Posterior vena cava (tissue), 2 donors: ENCODE measurements at places on chromosomes 7 and 10.

GRCh38 chr7:140655511-140656408 lies 15.1 kb upstream of the DENND2A start:
- peak; percentile 64 for DNase-seq

DNA sequence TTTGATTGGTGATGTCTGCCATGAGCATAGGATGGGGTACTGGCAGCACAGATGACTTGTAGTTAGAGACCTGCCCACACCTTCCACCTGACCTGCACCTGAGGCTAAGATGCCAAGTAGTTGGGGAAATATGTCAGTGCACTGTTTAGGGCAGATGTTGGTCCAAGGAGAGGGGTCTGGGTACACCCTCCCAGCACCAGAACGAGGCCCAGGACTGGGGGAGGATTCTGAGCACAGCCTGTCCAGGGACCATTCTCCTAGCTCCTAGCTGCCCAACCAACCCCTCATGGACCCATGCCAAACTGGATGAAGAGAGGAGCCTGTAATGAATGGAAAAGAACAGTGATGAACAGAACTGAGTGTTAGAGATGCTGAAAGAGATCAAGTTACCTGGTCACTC lies 28.0 kb downstream of the FRMPD2 start:
- DNase-seq = no peak

DNA sequence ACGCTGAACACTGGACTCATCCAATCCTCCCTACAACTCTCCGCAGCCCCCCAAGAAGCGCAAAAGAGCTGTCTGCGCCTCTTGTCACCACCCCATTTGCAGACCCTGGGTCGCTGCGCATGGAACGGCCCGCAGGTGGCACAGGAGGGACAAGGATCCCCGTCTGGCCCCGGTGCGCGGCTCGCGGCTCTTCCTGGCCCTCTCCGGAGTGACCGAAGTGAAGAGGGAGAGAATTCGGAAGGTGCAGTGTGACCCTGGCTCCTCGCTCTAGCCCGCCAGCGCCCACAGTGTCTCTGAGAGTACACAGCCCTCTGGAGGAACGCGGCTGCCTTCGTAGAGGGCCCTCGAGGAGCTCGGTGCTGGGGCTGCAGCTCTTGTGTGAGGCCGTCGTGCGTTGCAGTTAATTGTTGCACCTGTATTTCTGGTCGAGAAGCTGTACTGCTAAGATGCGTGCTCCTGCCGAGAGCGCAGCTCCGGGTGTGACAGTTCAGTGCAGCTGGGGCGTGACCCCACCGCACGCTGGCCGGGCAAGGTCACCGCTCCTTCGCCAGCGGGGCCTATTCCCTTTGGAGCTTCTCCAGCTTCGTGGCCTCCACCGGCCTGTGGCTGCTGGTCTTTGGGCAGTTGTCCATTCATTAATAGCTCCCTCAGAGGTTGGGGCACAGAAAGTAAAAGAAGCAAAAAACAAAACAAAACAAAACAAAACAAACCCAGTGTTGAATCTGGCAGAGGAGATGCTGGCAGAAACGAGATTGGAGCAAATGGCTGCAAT lies 119.0 kb downstream of the SEC23IP start:
- no peak for DNase-seq

GRCh38 chr7:25788961-25789620 lies 362.9 kb upstream of the NFE2L3 start:
- no peak for DNase-seq

DNA sequence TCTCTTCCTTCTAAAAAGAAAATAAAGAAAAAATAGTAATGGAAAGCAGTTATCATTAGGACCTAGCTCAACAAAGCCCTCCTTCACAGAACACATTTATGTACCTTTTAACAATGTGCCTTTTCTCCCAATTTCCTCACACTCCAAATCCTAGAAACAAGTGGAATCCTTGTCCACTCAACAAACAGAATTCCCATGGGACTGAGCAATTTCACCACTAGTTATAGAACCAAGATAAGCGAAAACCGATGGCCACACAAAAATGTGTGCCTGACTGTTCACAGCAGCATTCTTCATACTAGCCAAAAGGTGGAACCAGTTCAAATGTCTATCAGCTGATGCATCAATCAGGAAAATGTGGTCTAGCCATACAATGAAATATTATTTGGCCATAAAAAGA lies 17.3 kb downstream of the DCLRE1C start:
- no peak for DNase-seq

DNA sequence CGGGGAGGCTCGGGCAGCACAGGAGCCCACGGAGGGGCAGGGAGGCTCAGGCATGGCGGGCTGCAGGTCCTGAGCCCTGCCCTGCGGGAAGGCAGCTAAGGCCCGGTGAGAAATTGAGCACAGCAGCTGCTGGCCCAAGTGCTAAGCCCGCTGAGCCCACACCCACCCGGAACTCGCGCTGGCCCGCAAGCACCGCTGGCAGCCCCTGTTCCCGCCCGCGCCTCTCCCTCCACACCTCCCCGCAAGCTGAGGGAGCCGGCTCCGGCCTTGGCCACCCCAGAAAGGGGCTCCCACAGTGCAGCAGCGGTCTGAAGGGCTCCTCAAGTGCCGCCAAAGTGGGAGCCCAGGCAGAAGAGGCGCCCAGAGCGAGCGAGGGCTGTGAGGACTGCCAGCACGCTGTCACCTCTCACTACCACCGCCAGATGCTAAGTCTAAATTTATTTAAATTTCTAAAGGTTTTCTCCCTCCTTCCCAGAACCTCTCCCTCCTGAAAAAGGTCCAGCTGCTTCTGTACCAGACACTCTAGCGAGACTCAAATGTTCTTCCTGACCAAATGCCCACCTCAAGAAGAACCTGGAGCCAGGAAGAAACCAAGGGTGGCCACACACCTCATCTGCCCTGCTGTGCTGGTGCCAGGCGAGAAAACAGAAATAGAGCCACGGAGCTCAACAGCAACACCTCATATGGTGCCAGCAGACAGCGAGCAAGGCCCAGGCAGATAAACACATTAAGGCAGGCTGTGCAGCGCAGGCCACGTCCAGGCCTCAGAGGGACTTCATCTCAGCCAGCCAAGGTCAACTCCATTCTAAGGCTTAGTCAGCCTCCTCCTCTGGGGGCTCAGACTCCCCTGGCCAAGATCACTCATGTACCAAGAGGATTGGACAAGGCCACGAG lies 47.0 kb downstream of the KCNMA1 start:
- no peak for DNase-seq

GRCh38 chr10:95245425-95246055 lies 45.3 kb downstream of the PDLIM1 start:
- DNase-seq = no peak

- no peak for DNase-seq
These were observed 3.1 kb downstream of the KLLN start for GRCh38 chr10:87860156-87860795.

DNA sequence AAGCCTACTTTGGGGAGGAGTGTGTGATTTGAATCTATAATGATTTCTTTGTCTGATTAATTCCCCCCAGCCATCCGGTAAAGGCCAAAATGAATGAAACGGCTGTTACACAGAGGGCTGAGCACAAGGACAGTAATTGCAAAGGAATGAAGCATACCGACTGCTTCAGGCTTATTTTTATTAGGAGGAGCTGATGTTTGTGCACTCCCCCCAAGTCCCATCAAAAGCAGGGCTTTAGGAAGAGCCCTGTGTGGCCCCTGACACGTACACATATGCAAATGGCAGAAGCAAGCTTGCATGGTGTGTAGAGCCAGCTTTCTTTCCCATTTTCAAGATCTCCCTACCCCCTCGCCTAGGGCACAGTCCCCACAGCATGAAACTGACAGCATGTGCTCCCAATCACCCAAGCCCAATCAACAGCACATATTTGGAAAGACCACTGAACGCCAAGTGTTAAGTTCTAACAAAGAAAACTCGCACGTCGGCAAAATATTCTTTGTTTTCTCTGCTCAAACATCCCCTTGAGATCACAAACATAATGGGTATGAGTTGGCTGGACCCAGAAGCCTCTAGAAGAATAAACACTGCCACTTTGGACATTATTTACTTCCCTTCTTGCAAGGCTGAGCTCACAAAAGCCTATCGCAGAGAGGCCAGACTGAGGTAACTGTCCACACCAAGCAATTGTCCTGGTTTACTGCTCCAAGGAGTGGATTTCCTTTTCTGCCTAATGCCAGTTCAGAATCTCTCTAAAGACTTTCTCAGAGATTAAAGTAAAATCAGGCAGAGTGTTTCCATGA lies 143.0 kb downstream of the CUBN start:
- DNase-seq = no peak

- no peak for DNase-seq
These were observed 259.4 kb downstream of the STK31 start for GRCh38 chr7:23969443-23969842.

DNA sequence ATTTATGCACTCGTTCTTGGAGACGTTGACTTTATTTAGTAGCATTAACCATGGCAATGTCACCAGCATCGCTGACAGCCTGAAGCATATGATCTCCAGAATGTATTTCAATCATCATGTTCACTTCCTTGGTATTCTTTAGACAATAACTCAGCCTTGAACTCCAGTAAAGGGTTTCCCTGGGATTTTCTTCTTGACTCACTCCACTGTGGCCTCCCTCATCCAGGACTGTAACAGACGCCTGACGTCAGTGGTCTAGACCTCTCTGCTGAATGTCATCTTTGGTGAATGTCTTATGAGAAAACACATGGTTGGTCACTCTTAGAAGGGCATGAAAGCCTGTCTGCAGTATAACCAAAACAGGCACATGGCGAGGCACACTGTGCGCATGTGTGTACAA lies 64.4 kb downstream of the EGFR start:
- DNase-seq = no peak

GRCh38 chr10:79339266-79339665 lies 8.0 kb upstream of the PPIF start:
- DNase-seq = peak; percentile 58

DNA sequence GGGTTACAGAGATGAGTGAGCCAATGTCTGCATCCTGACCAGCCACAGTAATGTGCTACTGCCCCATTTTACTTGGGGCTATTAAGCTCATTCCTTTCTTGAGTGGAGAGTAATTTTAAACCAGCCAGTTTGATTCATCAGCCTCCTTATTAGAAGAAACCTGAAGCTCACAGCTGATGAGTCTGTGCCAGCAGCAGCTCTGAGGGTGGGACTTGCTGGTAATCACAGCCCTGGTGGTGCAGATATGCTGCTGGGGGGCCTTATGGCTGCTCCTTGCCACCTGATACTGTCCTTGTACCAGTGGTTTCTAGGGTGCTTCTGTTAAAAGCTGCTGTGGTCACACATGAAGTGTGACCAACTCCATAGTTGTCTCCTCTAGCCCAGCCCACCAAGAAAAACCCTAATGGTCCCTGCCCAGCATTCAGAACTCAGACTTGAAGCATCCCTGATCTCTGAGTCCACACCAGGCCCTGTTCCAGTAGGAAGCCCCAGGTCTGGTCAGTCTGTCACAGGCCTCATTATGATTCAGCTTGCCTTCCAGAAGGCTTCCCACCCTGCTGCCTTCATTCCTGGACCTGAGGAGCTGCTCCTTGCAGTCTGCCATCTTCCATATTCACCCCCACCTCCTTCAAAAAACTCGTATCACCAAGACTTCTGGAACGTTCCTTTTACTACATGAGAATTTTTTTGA lies 28.9 kb upstream of the RBM20 start:
- DNase-seq = no peak

GRCh38 chr7:37920305-37920848 lies at the start of gene EPDR1:
EPDR1 (plus strand) TSS chr7:37920640; CDS start chr7:37920940, 300 bp downstream.
- DNase-seq = no peak

DNA sequence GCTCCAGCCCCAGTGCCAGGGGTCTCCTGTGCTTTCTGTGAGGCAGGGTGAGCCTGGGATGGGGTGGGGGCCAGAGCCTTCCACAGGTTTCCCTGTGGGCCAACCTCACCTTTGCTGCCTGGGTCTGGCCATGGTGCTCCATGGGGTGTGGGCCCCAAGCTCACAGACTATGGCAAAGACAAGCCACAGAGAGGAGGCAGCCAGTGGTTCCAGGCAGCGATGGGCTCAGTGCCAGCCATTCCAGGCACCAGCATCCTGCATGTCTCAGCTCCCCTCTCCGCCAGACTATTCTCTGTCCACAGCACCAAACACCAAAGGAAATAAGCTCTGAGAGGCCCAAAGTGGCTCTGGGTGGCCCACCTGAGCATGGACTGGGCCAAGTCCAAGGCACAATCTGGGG lies 133.5 kb downstream of the PTPN20 start:
- peak; percentile 93 for DNase-seq

GRCh38 chr7:95621404-95621803 lies 25.1 kb upstream of the PDK4 start:
- no peak for DNase-seq

DNA sequence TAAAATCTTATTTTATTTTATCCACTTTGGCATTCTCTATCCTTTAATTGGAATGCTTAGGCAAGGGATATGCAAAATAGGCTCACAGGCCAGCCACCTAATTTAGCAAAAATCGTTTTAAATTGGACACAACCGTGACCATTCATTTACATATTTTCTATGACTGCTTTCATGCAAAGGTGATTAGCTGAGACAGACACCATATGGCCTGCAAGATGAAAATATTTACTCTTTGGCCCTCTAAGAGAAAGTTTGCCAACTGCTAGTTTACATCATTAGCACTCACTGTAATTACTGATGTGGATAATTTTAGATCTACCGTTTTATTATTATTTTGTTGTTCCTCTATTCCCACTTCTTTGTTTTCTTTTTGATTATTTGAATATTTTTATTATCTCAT lies 375.5 kb upstream of the LRRTM3 start:
- no peak for DNase-seq

DNA sequence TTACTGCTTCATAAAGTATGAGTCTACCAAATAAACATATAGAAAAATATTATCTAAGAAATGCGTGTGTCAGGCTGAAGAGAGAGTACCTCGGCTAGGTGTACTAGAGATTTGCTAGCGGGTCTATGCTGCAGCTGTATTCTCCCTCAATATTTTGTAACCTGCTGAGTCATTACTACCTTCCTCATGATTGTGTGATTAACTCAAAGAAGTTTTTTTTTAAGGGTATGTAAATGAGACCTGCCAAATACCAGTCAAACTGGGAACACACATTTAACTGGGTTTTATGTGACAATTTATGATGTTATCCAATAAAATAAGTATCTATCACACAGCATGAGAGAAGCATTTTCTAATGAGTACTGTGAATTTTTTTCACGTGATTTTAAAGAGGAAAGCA lies 180.4 kb downstream of the RNF133 start:
- DNase-seq = no peak

GRCh38 chr7:158228131-158228530 lies 359.5 kb downstream of the PTPRN2 start:
- no peak for DNase-seq

DNA sequence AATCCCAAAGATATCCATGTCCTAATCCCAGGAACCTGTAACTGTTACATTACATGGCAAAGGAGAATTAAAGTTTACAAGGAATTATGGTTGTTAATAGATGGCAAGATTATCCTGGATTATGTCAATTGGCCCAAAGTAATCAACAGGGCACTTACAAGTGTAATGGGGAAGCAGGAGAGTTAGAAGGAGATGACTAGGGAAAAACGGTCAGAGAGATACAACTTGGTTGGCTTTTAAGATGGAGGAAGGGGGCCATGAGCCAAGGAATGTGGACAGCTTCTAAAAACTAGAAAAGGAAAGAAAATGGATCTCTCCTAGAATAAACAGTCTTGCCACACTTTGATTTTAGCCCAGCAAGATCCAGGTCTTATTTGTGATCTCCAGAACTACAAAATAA lies 3.3 kb downstream of the JMJD1C start:
- no peak for DNase-seq
